NCI-H187 treated with DMSO at 0.1 percent for 48 hours (cell line): ENCODE measurements at places on chromosomes 1 and 21.
A peak's percentile ranks its signal among the peaks of the same experiment; 100 is the strongest.

DNA sequence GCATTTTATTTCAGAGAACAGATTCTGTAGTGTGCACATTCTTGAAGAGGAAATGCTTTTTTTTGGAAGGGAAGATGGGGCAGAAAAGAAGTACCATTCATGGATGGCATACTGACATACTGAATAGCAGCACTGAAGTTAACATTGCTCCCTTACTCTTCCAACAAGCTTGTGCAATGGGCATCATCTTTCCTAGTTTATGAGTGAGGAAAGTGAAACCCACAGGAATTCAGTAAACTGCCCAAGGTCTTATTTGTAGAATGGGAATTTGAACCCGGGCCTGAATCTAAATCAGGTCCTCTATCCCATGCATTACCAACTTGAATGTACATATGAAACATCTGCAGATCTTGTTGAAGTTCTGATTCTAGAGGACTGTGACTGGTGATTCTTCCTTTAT, 215.7 kb upstream of the FGGY start:
- DNase-seq = no peak

DNA sequence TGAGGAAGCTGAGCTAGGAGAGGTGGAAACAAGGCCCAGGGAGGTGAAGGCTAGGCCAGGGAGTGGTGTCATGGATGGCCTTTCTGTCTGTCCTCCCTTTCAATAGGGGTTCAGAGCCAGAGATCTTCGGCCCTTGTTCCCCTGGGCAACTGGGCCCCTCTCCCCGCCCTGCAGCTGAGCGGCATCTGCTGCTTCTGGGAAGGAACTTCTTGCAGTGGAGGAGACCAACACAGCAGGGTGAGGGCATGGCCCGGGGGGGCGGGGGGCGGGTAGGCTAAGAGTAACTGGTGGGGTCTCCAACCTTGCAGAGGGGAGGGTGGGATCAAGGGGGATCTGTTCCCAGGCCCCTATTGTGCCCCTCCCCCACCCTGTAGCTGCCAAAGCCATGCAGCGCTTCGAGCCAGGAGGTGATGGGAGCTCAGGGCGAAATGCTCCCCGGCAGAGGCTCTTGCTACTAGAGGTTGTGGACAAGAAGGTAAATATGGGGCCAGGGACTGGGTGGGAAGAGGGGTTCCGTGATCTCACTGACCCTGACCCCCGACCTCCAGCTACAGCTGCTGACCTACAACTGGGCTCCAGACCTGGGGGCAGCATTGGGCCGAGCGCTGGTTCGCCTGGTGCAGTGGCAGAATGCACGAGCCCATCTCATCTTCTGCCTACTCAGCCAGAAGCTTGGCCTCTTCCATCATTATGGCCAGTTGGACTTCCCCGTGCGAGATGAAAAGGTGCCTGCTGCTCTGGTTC, 11.7 kb downstream of the HYI start:
- no peak for DNase-seq

- DNase-seq = no peak
These were observed 3.4 kb downstream of the KRTAP10-11 start for GRCh38 chr21:44649521-44650100.

DNA sequence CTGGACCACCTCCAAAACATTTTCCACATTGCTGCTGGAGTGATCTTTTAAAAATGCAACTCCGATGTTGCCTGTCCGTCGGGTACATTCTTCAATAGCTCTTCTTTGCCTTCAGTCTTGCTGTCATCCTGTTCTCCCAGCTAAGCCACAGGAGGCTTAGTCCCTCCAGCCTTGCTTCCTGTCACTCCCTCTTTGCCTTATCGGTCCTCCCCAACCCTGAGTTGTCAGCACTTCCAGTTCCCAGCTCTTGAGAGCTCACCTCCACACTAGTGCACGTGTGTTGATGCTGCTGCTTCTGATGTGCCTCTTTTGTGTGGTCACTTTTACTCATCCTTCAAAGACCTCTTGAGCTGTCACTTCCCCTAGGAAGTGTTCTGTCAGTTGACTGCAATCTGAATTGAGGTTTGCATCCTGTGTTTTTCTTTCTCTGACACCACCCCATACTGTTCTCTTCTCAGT, 15.3 kb downstream of the UCK2 start:
- peak; percentile 87 for DNase-seq

- no peak for DNase-seq
These were observed 47.0 kb downstream of the CD46 start for GRCh38 chr1:207798847-207799246.

DNA sequence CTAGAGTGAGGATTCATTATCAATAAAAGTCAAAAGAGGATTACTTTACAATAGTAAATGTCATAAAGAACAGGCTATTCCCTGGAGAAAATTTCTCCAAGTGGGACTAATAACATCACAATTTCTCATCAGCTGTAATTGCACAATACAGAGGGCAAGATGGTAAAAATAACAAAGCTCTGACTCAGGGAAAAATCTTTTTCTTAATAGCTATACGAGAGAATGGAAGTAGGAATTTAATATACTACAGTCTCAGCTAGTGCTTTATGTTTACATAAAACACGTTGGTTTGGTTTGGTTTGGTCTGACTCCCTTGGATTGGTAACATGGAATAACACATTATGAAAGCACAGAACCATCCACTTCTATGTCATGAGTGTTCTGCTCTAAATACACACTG, 397.6 kb downstream of the LRRIQ3 start:
- DNase-seq = no peak

GRCh38 chr1:5881526-5882222, 110.6 kb downstream of the NPHP4 start:
- DNase-seq = no peak

DNA sequence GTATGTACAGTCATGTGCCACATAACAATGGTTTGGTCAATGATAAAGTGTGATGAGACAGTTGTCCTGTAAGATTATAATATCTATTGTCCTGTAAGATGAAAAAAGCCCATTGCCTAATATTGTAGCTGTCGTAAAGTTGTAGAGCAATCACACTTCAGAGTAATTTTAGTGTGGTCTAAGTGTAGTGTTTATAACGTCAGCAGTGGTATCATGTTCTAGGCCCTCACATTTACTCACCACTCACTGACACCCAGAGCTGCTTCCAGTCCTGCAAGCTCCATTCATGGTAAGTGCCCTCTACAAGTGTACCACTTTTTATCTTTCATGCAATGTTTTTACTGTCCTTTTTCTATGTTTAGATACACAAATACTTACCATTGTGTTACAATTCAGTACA, 259.9 kb upstream of the RAB4A start:
- DNase-seq = no peak

GRCh38 chr1:18397641-18398040, 83.1 kb upstream of the KLHDC7A start:
- no peak for DNase-seq

- DNase-seq = no peak
These were observed 241.9 kb downstream of the PTPRU start for GRCh38 chr1:29478151-29478791.

DNA sequence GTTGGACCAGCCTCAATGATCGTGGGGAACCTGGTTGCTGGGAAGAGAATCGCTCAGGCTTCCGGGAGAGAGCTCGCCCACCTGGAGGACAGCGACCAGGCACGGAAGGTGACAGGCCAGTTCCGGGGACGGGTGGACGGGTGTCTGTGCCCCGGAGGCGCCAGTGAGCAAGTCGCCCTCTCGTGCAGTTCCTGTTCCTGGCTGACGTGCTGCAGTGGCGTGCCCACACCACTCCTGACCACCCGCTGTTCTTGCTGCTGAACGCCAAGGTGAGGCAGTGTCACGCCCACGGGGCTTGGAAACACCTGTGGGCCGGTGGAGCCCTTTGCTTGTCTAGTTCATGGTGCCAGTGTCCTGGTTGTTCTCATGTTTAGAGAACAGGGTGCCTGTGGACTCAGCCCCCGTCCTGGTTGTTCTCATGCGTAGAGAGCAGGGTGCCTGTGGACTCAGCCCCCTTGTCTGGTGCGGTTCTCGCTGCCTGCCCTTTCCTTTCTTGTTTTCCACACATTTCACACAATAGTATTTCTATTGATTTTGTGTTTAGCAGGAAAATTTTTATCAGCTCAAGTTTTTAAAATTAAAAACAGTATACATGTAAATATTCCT, 53.1 kb downstream of the S100B start:
- DNase-seq = no peak

GRCh38 chr1:222454186-222454585, 93.7 kb downstream of the HHIPL2 start:
- no peak for DNase-seq

DNA sequence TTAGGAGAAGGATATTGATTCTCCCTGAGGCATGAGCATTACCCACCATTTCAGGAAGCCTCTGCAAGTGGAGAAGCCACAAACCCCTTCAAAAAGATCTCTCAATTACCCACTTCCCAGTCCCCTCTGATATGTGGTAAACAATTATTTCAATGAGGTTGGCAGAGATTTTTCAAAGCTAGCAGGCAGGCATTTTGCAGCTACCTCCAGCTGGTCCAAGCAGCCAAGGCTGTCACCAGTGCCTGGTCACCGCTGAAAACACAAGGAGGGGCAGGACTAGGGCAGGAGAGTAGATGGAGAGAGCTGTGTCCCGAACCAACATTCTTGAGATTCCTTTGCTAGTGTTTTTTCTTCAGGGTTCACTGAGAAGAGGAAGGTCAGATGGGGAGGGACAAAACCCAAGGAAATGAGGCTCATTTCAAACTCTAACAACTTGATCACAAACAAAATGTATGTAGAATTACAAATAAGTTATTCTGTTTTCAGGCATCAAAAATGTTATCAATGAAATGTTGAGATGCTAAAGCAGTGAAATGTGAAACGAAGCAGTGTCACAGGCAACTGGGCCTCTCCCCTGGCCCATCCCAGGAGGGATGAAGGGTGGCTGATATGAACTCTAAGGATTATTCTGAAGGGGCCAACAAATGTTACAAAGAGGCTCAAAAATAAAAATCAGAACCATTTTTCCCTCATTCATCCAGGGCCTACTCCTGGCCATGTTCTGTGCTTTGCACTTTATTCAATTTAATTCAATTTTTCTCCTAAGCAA, 22.3 kb downstream of the APP start:
- DNase-seq = no peak

GRCh38 chr1:19468397-19468956, 16.9 kb downstream of the CAPZB start:
- DNase-seq = no peak

GRCh38 chr1:205140113-205140512, 18.3 kb upstream of the RBBP5 start:
- no peak for DNase-seq

DNA sequence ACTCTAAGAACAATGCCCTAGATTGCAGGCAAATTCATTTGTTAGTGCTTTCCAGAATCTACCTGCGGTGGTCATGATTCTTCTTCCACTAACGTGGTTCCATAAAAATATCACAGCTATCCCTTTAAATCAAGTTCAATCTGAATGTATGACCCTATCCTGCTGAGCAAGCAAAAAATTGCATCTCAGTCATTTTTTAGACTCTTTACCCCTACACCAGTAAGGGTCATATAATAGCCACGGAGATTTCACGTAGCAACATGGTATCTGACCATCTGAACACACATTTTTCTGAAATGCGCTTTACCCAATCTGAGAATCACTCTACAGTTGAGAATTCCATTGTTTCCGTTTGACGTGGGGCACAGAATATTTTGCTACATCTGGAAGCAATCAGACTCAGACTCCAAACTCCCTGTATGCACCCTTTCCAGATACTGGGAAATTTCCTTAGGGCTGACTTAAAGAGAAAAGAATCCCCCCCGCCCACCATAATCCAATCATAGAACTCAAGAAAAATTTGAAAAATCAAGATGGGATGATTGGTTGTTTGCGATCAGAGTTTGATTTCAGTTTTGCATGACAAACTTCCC, 699.2 kb upstream of the ZP4 start:
- DNase-seq = no peak

DNA sequence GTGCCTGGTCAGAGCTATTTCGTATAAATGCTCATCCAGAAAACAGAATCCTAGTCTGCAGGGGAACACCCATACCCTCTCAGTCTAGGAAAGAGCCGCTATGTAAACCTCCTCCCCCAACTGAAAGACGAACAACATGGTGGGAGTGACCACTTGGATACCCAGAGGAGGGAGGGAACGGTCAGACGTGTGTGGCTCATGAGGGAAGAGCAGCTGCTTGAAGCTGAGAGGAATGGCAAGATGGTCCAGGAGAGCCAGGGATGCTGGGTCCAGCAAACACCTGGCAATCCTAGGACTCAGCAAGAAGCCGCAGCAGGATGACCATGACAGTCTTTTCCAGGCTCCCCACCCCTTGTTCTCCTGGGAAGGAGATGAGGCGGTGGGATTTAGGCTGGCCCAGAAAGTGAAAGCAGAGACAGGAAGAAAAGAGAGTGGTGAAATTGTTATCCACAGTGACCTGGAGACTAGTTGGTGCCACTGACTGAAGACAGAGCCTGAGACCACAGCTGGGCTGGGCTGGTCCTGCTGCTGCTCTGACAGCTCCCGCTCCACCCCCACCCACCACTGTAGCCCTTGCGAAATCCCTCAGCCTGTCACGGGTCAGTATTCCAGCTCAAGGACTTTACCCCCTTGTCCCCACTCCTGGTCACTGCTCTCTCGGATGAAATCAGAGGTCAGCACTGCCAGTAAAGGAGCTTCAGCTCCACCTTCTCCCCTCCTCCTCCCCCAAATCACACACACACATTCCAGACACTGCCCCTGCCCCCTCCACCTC, 3.6 kb downstream of the CERS2 start:
- DNase-seq = no peak

- no peak for DNase-seq
These were observed 6.9 kb downstream of the PDE4B start for GRCh38 chr1:65799601-65800000.

DNA sequence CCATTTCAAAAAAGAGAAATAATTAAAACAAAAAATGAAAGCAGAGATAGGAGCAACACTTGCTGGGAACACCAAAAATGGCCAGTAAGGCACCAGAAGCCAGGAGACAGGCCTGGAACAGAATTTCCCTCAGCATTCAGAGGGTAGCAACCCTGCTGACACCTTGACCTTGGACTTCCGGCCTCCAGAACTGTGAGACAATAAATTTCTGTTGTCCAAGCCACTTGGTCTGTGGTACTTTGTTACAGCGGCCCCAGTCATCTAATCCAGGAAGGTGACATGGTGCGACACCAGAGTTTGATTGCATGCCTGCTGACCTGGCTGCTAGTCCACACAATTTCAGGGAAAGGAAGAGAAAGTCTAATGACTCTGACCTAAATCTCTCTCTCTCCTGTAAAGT, 10.6 kb upstream of the RAB4A start:
- no peak for DNase-seq

GRCh38 chr1:240888039-240888786, 276.3 kb upstream of the GREM2 start:
- DNase-seq = no peak

GRCh38 chr1:195970209-195970608, 638.0 kb downstream of the KCNT2 start:
- no peak for DNase-seq
